ENCODE measurements at places on chromosomes 12 and 14.
A peak's percentile ranks its signal among the peaks of the same experiment; 100 is the strongest.

DNA sequence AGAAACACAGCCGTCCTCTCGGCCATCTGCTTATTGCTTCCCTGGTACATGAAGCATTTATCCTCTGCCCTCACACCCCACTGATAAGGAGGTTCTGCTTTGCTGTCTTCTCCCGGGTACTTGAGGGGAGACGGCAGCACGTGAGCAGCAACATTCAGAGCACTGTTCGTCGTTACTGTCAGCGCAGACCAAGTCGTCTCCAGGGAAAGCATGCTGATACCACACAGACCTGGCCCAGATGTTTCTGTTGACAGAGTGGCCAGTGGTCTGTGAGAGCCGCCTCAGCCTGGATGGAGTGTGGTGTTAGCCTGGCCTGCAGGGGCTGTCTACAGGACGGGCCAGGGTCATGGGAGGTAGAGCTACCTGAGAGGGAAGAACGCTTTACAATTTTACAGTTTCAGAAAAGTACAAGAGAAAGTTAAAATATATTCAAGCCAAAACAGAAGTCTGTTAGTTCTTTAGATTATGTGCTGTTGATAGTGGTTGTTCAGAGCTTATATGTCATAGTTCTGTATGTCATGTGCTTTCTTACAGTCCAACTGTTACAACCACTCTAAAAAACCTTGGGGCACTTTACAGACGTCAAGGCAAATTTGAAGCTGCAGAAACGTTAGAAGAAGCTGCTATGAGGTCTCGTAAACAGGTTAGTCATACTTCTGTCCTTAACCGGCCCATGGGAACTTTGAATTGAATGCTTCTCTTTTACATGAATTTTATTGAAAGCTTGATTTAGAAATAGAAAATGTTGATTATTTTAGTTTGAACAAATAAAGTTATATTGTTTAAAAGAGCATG is 38.2 kb downstream of the XRCC3 start:
- DNase-seq: no peak

- peak; percentile 61 for DNase-seq
Measured at GRCh38 chr14:75578102-75578785, at the start of gene FLVCR2. TSS of gene FLVCR2 (plus strand) at chr14:75578620. CDS start at chr14:75578973, 353 bp downstream.

- no peak for DNase-seq
Measured at GRCh38 chr14:58479975-58480374, 52.5 kb downstream of the KIAA0586 start.

DNA sequence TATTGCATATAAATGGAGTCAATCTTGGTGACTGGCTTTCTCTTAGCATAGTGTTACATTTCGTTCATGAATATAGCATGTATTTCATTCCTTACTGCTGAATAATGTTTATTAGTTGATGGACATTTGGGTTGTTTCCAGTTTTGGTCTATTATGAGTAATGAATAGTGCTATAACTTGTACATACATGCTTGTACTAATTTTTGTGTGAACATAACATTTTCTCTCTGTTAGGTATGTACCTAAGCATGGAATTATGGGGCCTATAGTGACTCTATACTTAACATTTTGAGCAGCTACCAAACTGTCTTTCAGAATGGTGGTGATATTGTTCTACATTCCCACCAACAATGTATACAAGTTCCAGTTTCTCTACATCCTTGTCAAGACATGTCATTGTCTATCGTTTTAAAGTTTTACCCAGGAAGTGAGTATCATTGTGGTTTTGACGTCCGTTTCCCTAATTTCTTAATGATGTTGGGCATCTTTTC is 23.1 kb downstream of the ATP2A2 start:
- DNase-seq: no peak

DNA sequence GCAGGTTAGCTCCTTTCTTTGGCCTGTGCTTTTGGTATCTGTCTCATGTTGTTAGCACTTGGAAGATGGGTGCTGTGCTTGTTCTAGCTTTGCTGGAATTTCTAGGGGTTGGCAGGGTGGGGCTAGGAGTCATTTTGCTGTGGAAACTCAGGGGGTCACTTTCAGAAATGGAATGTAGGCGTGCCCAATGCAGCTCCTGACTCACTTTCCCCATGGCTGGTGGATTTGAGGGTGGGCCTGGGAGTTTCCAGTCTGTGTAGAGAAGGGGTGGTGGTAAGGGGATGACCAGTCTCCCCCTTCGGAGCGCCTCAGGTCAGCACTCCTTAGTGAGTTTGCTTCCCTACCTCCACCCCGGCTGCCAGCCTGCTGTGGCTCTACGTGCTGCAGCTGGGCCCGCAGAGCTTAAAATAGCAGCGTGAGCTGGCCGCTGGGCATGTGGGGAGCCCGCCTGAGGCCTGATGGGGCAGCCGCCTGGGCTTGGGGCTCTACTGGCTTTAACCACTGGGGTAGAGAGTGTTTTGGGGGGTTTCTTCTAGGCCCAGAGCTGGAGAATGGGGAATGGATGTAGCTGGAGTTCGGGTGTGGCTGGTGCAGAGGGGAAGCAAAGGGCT is 108.2 kb downstream of the TSPAN9 start:
- no peak for DNase-seq

- DNase-seq: peak; percentile 57
Measured at GRCh38 chr12:6462234-6462995, 8.1 kb downstream of the VAMP1 start.

DNA sequence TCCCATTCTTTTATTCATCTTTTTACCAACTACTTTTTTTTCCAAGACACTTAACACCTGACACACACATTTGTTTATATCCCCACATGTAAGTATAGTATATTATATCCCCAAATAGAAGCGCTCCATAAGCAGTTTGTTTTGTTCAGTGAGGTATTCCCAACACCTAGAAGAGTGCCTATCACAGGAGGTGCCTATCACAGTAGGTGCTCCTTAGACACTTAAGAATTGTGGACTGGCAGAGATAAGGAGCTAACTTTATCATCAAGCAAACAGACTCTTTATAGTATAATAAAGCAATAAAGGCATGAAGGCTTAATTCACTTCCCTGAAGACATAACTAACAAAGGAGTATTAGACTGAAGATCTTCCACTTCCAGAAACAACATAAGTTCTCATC is 29.1 kb downstream of the OSBPL8 start:
- no peak for DNase-seq

GRCh38 chr12:32497864-32498263 is 98.5 kb downstream of the FGD4 start:
- no peak for DNase-seq

DNA sequence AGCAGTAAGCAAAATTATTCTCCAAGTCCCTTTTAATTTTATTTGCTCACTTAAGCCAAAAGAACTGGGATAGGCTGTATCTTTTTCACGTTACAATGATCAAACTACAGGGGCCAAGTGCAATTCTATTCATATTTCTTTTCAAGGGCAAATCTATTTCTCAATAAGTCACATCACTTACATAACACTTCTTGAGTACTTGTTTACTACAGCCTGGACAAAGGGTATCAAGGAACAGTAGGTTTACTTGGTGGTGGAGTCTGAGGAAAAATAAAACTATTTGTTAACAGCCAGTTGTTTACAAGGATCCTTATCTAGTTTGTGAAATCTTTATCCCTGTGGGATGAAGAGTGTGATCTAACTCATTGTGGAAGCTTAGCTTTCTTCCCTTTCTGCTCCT is 72.1 kb downstream of the PDE3A start:
- DNase-seq: no peak

GRCh38 chr12:54592316-54592715 is 3.9 kb upstream of the PPP1R1A start:
- no peak for DNase-seq

DNA sequence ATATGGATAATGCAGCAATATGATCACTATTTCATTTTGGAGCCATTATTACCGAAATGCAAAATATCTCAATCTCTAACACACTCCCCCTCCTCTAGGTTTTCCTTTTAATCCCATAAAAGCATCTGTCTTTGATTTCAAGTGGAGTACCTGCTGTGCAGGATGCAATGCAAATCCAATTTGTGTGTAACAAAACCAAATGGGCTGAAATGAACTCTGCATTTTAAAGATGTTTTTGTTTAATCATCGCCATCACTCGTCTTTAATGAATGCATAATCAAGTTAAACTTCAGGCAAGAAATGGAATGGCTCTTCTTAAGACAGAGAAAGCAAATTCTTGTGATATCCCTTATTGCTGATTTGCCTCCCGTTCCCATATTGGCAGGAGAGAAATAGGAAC is 114.3 kb downstream of the SLC15A5 start:
- no peak for DNase-seq

DNA sequence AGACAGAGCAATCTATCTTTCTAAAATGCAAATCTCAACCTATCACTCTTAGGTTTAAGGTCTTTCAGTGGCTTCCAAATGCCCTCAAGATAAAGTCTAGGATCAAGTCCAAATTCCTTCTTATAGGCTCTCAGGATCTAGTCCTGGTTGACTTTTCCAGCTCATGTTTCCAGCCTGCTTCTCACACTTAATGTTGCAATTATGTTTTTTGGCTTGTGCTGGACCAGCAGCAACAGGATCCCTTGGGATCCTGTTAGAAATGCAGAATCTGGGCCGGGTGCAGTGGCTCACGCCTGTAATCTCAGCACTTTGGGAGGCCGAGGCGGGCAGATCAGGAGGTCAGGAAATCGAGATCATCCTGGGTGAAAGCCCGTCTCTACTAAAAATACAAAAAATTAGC is 10.6 kb downstream of the GPR33 start:
- DNase-seq: no peak

DNA sequence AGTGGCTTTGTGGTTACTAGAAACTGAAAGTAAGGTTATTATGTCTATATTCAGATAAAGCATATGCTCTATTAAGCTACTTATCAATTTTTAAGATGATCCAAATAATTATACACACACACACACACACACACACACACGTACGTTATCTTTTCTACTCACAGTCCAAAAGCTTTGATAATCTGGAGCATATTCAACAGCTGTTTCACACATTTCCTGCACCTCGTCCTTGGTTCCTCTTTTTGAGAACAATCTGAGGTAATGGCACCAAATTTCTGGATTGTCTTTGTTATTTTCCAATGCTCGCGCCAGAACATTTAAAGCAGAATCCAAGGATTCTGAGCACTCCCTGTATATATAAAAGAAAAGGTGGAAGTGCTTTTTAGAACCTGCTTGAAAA is 37.5 kb downstream of the ZFC3H1 start:
- no peak for DNase-seq

DNA sequence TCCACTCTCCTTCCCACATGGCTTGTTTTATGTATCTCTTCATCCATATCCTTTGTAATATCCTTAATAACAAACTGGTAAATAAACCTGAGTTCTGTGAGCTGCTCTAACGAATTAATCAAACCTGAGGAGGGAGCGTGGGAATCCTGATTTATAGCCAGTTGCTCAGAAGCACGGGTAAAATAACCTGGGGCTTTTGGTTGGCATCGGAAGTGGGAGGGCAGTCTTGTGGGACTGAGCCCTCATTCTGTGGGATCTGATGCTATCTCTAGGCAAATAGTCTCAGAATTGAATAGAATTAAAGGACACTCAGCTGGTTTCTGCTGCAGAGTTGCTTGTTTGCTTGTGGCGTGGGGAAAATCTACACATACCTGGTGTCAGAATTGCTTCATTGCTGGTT is 17.5 kb upstream of the LDHB start:
- DNase-seq: no peak

DNA sequence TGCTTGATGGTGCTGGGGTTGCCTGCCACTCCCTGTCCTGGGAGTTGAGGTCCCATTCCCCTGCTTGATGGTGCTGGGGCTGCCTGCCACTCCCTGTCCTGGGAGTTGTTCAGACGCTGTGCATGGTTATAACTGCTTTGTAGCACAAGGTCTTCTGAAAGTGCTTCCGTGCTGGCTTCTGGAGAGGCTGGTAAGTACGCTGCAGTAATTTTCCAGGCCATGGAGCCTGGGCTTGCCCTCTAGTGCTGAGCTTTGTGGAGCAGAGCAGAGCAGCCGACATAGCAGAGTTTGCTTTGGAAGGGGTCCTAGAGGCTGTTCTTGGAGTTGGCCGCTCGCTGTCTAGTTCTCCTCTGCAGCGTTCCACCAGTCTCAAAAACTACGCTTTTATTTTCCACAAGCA is 6.3 kb downstream of the B4GALNT3 start:
- no peak for DNase-seq

DNA sequence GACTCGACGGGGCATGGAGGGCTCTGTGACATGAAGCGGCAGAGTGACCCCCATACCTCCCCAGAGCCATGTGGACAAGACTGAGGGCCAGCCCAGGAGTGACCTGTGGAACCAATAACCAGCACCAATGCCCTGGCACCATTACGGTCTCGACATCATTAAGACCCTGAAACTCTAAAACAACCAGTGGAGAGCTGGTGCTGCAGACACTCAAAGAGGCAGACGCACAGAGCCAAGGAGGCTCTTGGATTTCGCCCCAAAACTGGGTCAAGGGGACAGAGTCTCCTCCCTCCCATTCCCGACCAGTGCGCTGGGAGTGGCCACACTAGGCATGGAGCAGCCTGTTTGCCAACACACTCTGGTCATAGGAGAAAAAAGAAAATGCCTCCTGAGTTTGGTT is 41.6 kb upstream of the VASH1 start:
- no peak for DNase-seq

GRCh38 chr14:102772781-102773570 is 4.3 kb upstream of the TRAF3 start:
- no peak for DNase-seq

DNA sequence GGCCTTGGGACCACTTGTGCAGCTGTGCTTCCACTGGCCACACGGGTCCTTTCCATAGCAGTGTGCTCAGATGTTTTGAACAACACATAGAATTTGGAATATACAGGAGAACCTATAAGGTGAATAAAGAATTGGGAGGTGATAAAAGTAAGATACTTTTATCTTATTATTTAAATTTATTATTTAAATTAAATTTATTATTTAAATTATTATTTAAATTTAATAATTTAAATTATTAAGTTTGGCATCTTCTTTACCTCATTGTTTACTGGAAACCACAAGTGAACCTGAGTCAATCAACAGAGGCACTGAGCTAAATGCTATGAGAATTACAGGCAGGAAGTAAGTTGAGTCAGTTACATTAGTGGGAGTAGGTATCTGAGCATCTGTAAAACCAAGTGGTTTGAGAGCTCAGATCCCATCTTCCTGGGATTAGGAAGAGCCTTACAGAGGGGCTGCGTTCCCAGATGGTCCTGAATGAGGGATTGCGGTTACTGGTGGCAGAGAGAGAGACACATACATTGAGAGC is 103.1 kb downstream of the ESR2 start:
- DNase-seq: no peak

DNA sequence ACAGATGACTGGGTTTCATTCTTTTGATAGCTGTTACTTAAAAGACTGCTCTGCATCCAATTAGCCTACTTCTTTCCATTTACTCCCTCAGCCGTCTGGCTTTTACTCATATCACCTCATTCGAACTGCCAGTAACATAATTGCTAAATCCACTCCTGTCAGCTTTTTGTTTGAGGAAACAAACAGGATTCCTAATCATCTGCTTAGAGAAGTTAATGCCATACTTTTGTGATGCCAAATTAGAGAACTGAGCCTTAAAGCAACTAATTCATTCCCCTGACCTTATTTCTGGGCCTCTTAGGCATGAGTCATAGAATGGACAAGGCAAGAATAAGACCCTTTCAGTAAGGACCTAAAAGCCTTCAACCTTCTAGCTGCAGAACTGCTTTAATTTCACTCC is 2.9 kb downstream of the OXA1L start:
- DNase-seq: no peak

- DNase-seq: no peak
Measured at GRCh38 chr12:47935184-47935583, 28.2 kb upstream of the TMEM106C start.

All from activated CD4-positive, alpha-beta T cell treated with anti-CD3 and anti-CD28 coated beads for 48 hours (primary cell).